ENCODE measurements at places on chromosomes 2 and 18. TPM values are rescaled to one million over a fixed set of nuclear protein-coding genes. Genes with fewer than 3 reads are reported as not detected.

GRCh38 chr2:1976728-1977416 lies 232.6 kb upstream of the PXDN start:
- no peak for DNase-seq

DNA sequence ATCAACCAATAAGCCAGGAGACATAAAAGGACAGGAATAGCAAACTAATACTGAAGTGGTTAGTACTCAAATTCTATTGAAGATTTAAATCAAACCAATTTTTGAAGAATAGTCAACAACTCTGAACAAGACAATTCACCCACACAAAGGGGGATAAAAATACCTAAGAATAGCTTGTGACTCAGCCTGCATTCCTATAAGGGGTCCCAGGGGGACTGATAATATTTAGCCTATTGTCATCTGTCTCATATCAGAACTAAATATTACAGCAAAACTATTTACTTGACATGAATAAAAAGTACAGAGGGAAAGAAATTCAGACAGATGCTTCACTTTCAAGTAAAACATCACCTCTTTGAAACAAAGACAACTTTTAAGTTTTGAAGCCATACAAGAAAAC lies 7.7 kb downstream of the ITSN2 start:
- no peak for DNase-seq

The CTAGE1 gene
- total RNA-seq: not detected

GRCh38 chr18:23902396-23902795 lies 112.2 kb upstream of the TTC39C start:
- DNase-seq: no peak

DNA sequence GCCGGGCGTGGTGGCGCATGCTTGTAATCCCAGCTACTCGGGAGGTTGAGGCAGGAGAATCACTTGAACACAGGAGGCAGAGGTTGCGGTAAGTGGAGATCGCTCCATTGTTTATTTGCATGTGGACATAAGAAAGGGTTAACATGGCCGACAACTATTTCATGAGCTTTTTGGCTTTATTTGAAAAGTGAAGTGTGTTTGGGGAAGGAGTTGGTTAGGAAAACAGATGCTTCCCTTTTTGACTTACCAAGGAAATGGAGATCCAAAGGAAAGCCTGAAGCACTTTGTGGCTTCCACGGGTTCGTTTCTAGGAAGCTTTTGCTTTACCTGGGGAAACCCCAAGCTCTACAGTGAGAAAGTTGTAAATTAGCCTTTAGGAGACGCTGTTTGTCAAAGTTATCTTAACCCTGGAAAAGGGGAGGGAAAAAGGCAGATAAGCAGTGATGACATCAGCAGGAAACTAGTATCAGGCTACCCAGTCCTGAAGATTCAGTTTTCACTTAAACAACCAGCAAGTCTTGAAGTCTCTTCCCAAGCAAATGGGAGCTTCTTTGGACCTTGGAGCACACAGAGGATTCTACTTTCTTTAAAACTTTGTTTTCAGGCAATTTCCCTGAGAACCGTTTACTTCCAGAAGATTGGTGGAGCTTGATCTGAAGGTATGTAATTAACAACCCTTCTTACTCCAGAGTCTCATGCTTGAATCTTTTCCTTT lies at the start of gene CASP10:
Gene CASP10 (plus strand): TSS at position 492 of the 715 bp plus-strand sequence. CDS start 2,637 bp downstream, outside the sequence.
- DNase-seq: no peak

The GNAL gene
- 12.0 TPM for total RNA-seq

DNA sequence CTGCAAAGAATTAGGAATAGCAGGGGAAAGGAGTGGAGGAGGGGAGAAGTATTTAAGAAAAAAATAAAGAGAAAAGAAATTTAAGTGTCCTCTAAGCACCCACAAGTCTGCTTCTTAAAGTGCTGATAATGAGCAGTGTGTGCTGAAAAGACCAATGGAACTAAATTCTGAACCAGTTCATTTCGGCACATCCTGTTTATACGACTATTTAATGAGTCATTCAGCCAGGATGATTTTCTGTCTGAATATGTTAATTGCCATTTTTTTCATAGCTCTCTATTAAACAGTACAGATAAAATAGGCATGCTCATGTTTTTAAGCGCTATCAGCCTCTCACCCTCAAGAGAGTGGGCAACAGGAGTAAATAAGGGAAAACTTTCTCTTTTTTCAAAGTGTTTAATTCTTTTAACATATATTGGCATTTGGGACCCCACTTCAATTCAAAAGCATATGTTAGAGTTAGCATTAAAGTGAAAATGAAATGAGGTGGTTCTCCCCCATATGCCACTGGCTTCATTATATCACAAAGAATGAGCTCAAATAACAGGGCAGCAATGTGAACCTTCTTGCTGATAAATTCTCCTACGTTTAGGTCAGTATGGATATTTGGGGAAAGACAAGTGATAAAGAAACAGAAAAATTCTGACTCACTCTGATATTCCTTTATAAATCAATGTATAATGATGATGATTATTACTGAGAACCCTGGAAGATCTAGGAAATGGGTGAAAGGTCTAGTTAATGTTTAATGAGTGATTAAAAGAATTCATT lies 87.5 kb downstream of the TCF4 start:
- DNase-seq: no peak

DNA sequence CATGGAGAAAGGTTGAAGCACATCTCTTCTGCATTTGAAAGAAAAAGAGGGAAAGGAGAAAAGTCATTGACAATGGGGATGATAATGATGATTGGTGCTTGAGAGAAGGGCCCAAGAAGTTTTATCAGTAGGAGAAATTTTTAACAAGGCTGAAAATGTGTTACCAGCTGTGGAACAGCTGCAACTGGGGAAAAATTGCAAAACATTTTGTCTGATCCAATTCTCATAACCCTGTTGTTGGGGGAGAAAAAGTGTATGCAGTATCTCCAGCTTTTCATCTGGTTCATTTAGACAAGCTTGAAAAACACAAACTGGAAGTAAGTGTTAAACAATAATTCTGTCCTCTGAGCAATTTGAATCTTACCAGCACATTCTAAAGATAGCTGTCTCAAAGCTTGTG lies 92.7 kb downstream of the CSRNP3 start:
- no peak for DNase-seq

The DCC gene
- total RNA-seq: not detected

GRCh38 chr2:128789776-128790455 lies 471.2 kb upstream of the HS6ST1 start:
- DNase-seq: no peak

The PIEZO2 gene
- 2.3 TPM for total RNA-seq
